ENCODE measurements at places on chromosomes 2 and 18.

- no peak for DNase-seq
These were observed 158.5 kb downstream of the CDCA7 start for GRCh38 chr2:173513107-173513727.

DNA sequence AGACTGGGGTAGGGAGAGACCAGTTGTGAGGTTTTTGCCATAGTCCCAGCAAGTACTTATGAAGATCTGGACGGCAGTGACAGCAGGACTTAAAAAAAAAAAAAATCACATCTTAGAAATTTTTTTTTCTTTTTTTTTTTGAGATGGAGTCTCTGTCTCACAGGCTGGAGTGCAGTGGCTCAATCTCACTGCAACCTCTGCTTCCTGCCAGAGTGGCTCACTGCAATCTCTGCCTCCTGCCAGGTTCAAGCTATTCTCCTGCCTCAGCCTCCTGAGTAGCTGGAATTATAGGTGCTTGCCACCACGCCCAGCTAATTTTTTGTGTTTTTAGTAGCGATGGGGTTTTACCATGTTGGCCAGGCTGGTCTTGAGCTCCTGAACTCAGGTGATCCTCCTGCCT lies 22.4 kb upstream of the STAT4 start:
- DNase-seq, result no peak

- DNase-seq, result no peak
These were observed 77.2 kb upstream of the NFU1 start for GRCh38 chr2:69514406-69514805.

- DNase-seq, result no peak
These were observed 74.0 kb downstream of the CERS6 start for GRCh38 chr2:168529900-168530561.

DNA sequence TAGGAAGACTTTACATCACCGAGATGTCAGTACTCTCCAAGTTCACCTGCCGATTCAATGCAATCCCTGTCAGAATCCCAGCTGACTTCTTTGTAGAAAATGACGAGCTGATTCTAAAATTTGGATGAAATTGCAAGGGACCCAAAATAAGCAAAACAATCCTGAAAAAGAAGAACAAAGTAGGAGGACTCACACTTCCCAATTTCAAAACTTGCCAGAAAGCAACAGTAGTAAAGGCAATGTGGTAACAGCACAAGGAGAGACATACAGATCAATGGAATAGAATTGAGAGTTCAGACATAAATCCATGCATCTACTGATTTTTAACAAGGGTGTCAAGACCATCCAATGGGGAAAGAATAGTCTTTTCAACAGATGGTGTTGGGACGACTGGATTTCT lies 52.2 kb downstream of the SMAD7 start:
- DNase-seq, result no peak

- DNase-seq, result no peak
These were observed 104.9 kb upstream of the APCDD1 start for GRCh38 chr18:10349561-10349960.

DNA sequence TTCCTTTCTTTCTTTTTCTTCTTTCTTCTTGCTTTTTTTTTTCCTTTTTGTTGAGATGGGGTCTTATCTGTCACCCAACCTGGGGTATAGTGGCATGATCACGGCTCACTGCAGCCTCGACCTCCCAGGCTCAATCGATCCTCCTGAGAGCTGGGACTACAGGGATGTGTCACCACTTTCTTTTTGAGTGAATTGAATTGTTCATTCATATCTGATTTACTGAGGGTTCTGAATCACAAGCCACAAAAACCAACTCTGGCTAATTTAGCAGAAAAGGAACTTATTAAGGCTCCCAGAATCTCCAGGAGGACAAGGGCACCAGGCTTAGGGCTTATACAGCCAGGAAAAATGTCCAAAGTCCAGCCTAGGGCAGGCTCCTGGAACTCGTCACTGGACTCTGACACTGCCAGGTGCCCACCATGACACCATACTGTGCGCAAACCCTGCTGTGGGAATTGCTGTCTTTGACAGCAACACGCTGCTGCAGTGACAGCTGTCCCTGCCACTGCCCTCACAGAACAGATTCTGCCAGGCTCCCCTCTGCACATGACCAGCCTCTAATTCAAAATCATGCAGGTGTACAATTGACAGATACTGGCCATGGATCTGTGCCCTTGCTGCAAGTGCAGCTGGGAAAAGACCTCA lies 42.9 kb upstream of the EML6 start:
- no peak for DNase-seq

DNA sequence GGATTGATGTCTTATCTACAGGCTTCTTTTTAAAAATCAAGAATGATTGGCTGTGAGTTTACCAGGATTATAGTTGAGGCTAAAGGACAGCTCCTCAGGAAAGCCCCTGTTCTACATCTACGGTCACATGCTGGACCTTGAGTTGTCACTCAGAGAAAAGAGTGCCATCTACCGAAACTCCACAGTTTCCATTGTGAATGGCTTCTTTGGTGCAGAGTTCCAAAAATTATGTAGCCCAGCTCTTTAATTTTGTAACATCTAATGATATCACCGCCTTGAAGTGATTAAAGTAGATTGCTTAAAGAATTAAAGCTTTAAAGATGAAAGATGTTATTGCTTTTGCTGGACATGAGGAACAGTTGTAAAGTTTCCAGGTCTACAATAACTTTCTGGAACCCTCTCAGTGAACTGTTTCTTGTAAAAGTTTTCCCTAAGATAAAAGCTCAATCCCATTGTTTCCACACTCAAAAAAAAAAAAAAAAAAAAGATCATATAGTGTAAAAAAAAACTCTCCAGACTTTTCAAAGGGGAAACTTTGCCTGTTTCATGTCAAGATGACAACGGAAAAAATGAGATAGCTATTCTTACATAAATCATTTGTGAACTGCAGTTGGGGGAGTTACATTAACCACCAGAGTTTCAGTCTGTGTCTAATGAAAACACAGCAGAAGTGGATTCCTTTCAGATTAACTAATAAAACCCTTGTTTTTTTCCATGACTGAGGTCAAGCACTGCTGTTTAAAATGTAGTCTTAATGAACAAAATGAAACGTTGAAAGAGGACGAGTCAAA lies 4.3 kb downstream of the COL3A1 start:
- DNase-seq, result no peak

- DNase-seq, result no peak
These were observed 53.2 kb downstream of the SMAD7 start for GRCh38 chr18:48897531-48897930.

- no peak for DNase-seq
These were observed 132.7 kb upstream of the ARL4C start for GRCh38 chr2:234629596-234629995.

GRCh38 chr18:8348051-8348720 lies 261.1 kb upstream of the RAB12 start:
- no peak for DNase-seq

DNA sequence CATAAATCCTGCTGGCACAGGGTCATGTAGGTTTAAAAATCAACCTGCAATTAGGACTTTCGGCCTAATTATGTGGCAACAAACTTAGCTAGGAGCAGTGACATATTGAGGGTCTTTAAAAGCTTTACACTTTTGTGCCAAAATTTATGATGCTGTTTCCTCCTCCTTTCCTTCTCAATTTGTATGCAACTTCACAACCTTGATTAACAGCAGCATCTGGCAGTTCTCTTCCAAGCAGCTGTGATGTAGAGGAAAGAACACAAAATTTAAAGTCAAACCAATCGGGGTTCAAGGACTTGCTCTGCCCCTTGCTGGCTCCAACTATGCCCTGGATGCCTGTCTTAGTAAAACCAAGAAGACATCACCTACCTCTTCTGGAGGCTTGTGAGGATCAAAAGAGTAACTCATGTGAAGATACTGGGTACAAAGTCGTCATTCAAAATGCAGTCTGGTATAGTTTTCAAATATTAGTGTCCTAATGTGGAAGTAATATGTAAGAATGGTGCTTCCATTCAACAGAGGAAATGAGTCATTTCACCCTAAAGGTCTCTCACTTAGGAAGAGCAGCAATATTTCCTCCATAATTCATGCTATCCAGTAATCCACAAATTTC lies 94.7 kb downstream of the ANKRD44 start:
- no peak for DNase-seq

DNA sequence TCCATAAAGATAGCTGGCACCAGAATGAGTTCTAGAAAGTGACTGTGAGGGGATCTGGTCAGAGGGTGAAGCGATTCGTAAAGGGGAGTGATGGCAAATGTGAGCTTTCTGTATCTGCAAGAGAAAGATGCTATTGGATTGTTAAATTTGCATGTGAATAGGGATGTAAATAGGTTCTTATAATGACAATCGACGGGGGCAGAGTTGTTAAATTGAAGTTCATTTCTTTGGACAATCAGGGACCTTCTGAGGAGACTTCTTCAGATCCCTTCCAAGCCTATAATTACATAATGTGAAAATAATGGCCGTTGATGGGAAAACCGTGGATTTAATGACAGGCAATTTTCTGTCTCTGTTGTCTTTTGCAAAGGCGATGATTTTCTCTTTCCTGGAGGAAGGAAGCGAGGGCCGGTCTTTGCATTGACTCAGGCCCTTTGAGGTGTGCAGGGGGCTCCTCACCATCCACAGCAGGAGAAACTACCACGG lies 52.2 kb upstream of the TMEM18 start:
- no peak for DNase-seq
